ENCODE measurements at places on chromosomes 7 and 10.

GRCh38 chr10:132570771-132571649 lies 33.4 kb downstream of the INPP5A start:
- no peak for DNase-seq

- no peak for DNase-seq
These were observed 3.9 kb upstream of the POU6F2 start for GRCh38 chr7:38973760-38974159.

DNA sequence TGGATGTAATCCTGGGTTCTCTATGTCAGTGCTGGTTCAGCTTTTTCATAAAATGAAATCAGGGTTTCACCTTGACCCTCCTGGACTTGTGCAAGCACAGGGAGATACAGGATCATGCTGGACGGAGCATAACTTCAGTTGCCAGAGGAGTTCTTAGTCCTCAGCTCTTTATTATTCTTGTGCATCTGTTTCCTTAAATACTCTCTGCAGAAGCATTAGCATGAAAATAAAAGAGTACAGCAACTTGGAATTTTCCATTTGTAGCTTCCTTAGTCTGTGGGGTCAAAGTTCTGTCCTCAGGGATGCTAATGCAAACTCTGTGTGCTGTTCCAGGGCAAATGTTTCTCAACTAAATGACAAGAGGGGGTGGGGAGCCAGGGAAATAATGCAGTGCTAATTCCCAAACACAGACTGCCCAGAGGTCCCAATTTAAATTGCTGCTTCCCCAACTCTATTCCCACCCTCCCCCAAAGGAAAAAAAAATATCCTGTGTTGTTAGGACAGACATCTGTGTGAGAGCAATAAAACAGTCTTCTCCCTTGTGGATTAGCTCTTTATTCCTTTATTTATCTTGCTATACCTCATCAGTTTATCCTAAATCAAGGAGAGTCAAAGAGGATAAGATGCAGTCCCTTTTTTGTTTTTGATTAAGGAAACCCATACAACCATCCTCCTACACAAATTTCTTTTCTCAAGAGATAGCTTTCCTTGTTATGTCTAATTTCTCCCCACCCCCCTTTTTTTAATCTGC lies 905.0 kb downstream of the LRMDA start:
- no peak for DNase-seq

GRCh38 chr10:101566333-101567164 lies 21.5 kb downstream of the POLL start:
- DNase-seq, result no peak

GRCh38 chr7:71543396-71543795 lies 411.5 kb downstream of the GALNT17 start:
- no peak for DNase-seq

- no peak for DNase-seq
These were observed 69.0 kb downstream of the CREB3L2 start for GRCh38 chr7:137932881-137933269.

- no peak for DNase-seq
These were observed 80.5 kb upstream of the INSYN2A start for GRCh38 chr10:127276794-127277462.

GRCh38 chr10:44384601-44385025 lies 284 bp downstream of the CXCL12 start:
- DNase-seq, result no peak

Measured in GM19239 (cell line).